ENCODE measurements at places on chromosomes 11 and 22.

- no peak for DNase-seq
These were observed 2.2 kb downstream of the C11orf24 start for GRCh38 chr11:68269414-68270081.

GRCh38 chr22:42434748-42435425, 2.7 kb upstream of the NFAM1 start:
- DNase-seq = peak; percentile 39

DNA sequence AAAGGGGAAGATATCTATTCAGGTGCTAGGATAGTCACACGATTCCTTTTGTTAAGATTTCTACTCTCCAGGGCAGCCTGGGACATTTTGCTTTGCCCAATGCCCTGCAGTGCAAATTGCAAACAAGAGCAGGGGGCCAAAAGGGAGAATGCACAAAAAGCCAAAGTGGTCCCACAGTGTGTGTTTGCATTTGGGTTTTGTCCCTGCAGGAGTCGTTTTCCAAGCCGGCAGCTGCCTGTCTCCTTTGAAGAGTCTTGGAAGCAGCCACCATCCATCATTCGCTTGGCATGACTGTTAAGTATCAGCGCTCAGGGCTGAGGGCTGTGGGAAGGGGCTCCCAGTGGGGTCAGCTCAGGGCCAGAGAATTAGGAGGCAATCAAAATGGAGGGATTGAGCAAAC, 184.7 kb downstream of the MIAT start:
- peak; percentile 39 for DNase-seq

DNA sequence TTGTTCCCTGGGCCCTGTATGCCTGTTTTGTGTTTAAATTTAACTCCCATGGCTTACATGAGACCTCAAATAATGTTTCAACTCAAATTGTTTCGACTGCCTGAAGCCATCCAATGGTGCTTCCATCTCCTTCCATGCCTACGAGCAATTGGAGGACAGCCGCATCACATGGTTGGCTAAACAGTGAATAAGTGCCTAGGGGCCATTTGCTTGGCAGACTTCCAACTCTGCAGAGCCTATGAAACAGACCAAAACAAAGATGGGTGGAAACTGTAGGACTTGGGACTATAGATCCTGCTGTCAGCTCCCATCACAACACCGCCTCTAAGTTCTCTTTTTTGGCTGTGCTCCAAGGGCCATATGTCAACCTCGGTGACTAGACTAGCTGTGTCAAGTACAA, 84.1 kb downstream of the PARVA start:
- peak; percentile 50 for DNase-seq

DNA sequence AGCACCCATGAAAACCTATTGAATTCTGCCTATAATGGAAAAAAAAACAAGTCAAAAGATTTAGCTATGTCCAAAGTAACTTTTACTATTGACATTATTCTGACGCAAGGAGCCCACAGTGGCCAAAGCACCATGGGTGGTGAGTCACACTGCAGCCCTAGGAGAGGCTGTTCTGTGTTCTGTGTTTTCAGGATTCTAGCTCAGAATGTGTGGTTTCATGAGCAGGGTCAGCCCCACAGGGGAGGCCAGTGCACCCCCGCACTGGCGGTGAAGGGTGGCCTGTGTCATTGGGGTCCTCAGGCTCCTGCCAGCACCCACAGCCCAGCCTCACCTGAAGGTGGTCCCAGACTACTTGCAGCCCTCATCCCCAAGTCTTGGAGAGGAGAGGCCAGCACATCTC, 112.2 kb downstream of the BRD1 start:
- DNase-seq = no peak

DNA sequence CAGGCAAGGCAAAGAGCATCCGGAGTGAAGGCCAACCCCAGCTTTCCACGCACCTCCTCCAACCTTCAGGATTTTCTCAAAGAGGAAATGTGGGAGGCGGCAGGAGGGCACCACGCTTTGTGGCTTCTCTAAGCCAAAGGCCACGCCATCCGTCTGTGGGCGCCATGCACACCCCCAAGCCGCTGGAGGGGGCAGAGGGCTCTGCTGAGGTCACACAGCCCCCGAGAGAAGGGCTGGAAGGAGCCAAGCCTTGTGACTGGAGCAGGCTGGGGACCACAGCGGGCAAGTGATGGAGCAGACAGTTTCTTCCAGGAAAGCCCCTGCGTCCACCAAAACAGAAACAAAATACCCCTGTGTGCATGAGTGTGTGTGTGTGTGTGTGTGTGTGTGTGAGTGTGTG, 527.4 kb downstream of the BRD1 start:
- no peak for DNase-seq

DNA sequence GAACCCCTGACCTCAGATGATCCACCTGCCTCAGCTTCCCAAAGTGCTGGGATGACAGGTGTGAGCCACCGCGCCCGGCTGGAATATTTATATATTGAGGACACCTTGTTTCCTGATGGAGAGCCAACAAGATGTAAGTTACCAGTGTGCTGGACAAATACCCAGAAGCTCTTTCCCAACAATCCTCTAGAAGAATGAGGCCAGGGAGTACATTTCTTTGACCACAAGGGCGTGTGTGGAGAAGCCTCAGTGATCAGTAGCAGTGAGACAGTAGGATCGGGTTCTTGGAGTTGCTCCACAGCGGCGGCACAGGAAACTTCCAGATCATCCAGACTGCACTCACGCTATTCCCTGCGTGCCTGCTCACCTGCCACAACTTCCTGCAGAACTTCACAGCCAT, 10.3 kb upstream of the POLA2 start:
- DNase-seq = no peak

DNA sequence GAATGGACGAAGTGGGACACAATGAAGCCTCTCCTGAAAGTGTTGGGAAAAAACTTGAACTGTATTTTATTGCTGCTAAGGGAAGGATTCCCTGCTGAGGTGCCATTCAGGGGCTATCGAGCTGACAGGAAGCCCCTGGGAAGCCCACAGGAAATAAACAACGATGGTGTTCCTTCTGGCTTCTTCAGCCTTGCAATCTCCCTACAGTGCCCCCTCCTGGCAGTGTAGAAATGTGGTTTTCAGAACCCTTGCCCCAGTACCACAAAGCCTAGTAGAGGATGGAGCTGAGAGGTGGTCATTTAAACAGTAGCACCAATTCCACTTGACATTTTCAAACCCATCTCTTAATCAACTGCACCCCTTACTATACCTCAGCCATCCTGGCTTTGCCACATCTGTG, 676.7 kb upstream of the ARHGAP42 start:
- DNase-seq = no peak

DNA sequence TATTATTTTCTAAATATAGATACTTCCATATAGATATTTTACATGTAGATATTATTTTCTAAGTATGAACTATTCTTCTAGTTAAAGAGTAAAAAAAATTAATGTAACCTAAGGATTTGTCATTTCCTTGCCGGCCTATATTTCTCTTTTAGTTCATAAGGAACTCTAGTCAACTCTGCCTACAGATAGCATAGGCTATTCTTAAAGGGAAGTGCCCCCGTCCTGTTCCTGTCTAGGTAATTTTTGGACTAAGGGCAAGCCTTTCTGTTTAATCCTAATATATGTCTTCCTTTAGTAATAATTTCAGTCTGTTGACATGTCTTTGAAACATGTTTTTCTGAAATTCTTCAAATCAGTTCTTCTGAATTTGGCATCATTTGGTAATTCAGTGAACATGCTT, 161.9 kb downstream of the C11orf91 start:
- DNase-seq = no peak

GRCh38 chr11:74925281-74925680, 23.6 kb downstream of the XRRA1 start:
- DNase-seq = no peak

DNA sequence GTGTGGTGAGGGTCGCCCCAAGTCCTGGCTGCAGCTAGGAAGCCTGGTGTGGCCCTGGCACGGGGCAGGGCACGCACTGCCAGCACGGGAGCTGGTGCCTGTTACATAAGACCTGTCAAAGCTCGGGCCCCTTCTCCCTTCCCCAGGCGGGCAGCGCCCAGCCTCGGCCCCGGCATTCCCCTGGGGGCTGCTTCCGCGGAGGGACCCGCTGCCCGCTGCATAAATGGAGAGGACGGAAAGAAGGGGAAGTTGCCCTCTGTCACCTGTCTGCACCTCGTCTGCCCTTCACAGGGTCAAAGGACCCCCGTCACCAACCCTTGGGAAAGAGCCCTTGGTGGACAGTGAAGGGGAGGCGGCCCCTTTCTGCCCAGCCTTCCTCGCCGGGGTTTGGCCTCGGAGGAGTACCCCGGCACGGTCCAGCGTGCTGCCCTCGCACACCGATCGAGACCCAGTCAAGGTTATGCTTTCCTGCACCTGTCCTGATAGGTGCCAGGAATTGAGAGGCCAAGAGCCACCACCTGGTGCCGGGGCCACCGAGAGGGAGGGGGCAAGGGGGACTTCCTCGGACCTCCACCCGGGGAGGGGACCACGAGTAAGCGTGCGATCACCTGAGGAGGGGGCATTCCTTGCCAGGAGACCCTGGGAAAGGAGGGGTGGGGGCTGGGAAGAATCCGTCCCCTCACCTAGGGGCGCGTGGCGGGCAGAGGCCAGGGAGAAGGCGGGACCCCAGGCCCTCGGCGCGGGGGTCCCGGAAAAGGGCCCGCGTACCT, 16.8 kb upstream of the MFRP start:
- DNase-seq = no peak

All from NCI-H2081 (cell line).